ENCODE measurements at places on chromosomes 1 and 21.

- no peak overlapping the region for H3K27ac ChIP-seq
- no peak for DNase-seq
- no peaks in the 10 kb centered on the region for H3K4me1 ChIP-seq
- H3K27me3 ChIP-seq, result no peaks in the 10 kb centered on the region
- H3K36me3 ChIP-seq, result no peaks in the 10 kb centered on the region
Observed at GRCh38 chr1:224640587-224640986, 24.5 kb downstream of the CNIH3 start.

DNA sequence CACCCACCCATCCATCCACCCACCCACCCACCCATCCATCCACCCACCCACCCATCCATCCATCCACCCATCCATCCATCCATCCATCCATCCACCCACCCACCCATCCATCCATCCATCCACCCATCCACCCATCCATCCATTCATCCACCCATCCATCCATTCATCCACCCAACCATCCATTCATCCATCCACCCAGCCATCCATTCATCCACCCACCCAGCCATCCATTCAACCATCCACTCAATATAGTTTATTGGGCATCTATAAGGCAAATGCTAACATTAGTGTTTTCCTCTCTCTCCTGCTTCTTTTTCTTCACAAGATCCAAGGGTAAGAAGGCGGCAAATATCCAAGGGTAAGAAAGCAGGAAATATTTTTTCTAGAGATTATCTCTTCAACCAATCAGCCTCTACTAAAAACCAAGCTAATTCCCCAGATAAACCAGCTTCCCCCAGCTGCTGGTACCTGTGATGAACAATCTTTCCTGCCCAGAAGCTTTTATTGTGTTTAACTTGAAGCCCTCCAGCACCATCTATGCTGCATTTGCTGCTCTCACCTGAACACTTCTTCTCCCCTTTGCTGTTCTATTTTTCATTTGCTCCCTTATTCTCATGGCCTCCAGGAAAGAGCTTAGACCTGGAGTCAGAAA lies 22.6 kb upstream of the ATP2B4 start:
- H3K36me3 ChIP-seq, result no peaks in the 10 kb centered on the region
- H3K27ac ChIP-seq, result no peak overlapping the region
- H3K4me3 ChIP-seq, result no peak overlapping the region
- peaks cover 12% of the 10 kb centered on the region for H3K4me1 ChIP-seq
- no peak for DNase-seq
- H3K27me3 ChIP-seq, result no peaks in the 10 kb centered on the region

DNA sequence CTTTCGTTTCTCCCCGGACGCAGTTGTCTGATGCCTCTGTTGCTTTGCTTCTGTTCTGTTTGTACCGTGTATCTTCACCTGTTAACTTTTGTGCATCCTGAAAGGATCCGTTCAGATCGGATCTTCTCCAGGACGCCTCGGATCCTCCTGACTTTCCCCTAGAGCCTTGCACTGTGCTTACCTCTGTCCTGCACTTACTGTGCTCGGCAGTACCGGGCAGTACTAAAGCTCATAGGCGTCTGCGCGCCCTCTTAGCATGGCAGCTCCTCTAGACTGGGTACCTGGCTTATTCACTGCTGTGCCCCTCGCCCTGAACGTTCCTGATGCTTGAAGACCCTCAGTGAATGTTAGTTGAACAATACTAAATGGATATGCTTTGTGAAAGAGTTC lies 934 bp downstream of the SCP2 start:
- no peaks in the 10 kb centered on the region for H3K36me3 ChIP-seq
- H3K27me3 ChIP-seq, result no peaks in the 10 kb centered on the region
- H3K4me1 ChIP-seq, result peaks cover 34% of the 10 kb centered on the region
- DNase-seq, result no peak

- no peaks in the 10 kb centered on the region for H3K36me3 ChIP-seq
- DNase-seq, result peak; percentile 86
- H3K27me3 ChIP-seq, result no peaks in the 10 kb centered on the region
- no peaks in the 10 kb centered on the region for H3K4me1 ChIP-seq
- peak overlapping the region; percentile 72 for H3K27ac ChIP-seq
Observed at GRCh38 chr1:212470059-212470458, 37.3 kb downstream of the NENF start.

DNA sequence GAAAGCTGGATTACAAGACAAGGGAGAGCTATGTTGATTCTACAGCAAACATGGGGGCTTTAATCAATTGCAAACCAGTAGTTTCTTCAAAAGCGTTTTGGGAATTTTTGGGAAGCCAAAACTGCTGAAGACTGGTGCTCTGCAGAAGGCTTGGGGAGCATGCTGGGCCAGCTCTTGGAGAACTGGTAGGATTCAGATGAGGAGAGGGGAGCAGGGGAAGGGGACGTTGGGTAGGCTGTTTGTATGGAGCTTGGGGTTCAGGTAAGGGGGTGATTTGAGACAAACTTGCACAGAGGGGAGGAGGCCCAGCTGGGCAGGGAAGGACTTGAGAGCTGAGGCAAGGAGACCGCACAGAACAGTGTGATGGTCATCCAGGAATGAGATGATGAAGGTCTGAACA lies 2.6 kb upstream of the MYOG start:
- no peaks in the 10 kb centered on the region for H3K27me3 ChIP-seq
- H3K36me3 ChIP-seq, result no peaks in the 10 kb centered on the region
- no peak for DNase-seq

GRCh38 chr1:32816676-32817158 lies 441 bp downstream of the YARS1 start:
- H3K27me3 ChIP-seq, result no peaks in the 10 kb centered on the region
- H3K27ac ChIP-seq, result peak overlapping the region; percentile 44
- H3K4me3 ChIP-seq, result peak overlapping the region; percentile 88
- DNase-seq, result no peak
- H3K4me1 ChIP-seq, result no peaks in the 10 kb centered on the region

DNA sequence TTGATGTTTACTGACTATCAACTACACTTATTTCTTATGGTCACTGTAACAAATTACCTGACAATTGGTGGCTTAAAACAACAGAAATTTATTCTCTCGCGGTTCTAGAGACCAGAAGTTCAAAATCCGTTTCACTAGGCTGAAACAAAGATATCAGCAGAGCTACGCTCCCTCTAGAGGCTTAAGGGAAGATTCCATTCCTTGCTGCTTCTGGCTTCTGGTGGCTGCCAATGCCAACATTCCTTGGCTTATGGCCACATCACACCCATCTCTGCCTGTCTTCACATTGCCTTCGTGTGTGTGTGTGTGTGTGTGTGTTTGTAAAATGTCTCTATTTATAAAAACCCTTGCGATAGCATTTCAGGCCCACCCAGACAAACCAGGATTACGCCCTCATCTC lies 66.4 kb downstream of the LMX1A start:
- H3K27me3 ChIP-seq, result peaks cover 8% of the 10 kb centered on the region
- H3K4me1 ChIP-seq, result no peaks in the 10 kb centered on the region
- no peak overlapping the region for H3K4me3 ChIP-seq
- no peak overlapping the region for H3K27ac ChIP-seq
- H3K36me3 ChIP-seq, result no peaks in the 10 kb centered on the region
- no peak for DNase-seq

DNA sequence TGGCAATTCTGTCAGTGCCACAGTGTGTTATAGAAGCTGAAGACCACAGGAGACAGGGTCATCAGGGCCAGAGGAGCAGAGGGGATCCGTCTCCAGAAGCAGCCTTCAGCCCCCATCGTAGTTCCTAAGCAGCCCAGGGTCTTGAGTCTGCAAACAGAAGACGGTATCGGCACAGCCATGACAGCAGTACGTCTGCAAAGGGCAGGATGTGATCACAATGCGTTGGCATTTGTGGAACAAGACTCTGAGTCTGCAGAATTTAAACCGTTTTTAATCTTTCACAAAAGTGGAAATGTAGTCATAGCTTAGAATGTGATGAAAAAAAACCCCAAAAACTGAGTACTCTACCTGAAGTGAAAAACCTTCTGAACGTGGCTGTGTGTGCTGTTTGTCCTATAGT lies 44.0 kb upstream of the SCCPDH start:
- no peaks in the 10 kb centered on the region for H3K27me3 ChIP-seq
- H3K27ac ChIP-seq, result no peak overlapping the region
- H3K4me3 ChIP-seq, result no peak overlapping the region
- no peaks in the 10 kb centered on the region for H3K36me3 ChIP-seq
- H3K4me1 ChIP-seq, result peaks cover 10% of the 10 kb centered on the region

DNA sequence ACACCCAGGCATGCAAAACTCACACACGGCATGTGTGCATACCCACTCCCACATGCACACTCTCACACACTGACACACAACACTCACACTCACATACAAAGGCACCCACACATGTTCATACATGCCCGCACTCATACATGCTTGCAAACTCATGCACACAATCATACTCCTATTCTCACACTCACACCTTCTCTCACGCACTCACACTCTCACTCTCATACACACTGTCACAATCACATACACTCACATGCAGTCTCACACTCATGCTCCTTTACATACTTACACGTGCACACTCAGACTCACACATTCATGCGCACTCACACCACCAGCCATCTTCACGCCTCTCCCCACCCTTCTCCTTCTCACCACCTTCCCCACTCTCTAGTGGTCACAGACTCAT lies 3.1 kb downstream of the SLC5A9 start:
- no peaks in the 10 kb centered on the region for H3K4me1 ChIP-seq
- no peak overlapping the region for H3K27ac ChIP-seq
- DNase-seq, result no peak
- no peak overlapping the region for H3K4me3 ChIP-seq
- H3K27me3 ChIP-seq, result no peaks in the 10 kb centered on the region
- no peaks in the 10 kb centered on the region for H3K36me3 ChIP-seq

DNA sequence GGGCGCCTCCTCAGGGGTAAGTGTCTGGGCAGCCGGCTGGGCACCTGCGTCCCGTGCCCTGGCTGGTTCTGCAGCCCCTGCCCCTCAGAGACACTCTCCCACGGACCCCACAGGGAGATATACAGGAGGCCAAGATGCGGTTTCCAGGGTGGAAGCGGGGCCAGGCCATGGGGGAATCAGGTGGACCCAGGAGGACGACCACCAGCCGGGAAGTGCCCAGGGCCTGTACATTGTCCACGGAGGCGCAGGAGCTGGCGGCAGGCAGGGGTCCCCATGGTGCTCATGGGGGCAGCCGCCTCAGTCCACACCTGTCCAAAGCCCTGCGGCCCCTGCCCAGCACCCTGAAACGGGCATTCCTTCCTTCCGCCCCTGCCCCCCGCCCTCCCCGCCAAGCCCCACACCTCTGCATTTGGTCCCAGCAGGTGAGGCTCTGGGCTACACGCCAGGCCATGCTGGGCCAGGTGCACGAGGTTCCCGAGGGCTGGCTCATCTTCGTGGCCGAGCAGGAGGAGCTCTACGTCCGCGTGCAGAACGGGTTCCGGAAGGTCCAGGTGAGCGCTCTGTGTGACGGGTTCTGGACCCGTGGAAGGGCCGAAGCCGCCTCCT lies 36.7 kb downstream of the SLC19A1 start:
- H3K27ac ChIP-seq, result no peak overlapping the region
- no peak overlapping the region for H3K4me3 ChIP-seq
- DNase-seq, result no peak
- H3K4me1 ChIP-seq, result no peaks in the 10 kb centered on the region

- no peak for DNase-seq
- H3K27me3 ChIP-seq, result no peaks in the 10 kb centered on the region
- peaks cover 31% of the 10 kb centered on the region for H3K4me1 ChIP-seq
- H3K36me3 ChIP-seq, result no peaks in the 10 kb centered on the region
- peak overlapping the region; percentile 88 for H3K27ac ChIP-seq
Observed at GRCh38 chr1:164559342-164560051, 513 bp downstream of the PBX1 start.

GRCh38 chr21:36806103-36806502 lies 107.2 kb downstream of the SIM2 start:
- DNase-seq, result no peak
- no peaks in the 10 kb centered on the region for H3K27me3 ChIP-seq
- no peaks in the 10 kb centered on the region for H3K4me1 ChIP-seq
- H3K36me3 ChIP-seq, result peaks cover 6% of the 10 kb centered on the region
- H3K27ac ChIP-seq, result no peak overlapping the region
- no peak overlapping the region for H3K4me3 ChIP-seq

GRCh38 chr1:171344473-171344820 lies 30.5 kb downstream of the FMO4 start:
- H3K27ac ChIP-seq, result no peak overlapping the region
- no peaks in the 10 kb centered on the region for H3K4me1 ChIP-seq
- DNase-seq, result no peak

GRCh38 chr1:203408486-203409481 lies 57.9 kb upstream of the FMOD start:
- H3K36me3 ChIP-seq, result no peaks in the 10 kb centered on the region
- H3K27me3 ChIP-seq, result no peaks in the 10 kb centered on the region
- H3K4me1 ChIP-seq, result peaks cover 27% of the 10 kb centered on the region
- peak; percentile 88 for DNase-seq
